ENCODE measurements at places on chromosomes 4 and X.
A peak's percentile ranks its signal among the peaks of the same experiment; 100 is the strongest.

DNA sequence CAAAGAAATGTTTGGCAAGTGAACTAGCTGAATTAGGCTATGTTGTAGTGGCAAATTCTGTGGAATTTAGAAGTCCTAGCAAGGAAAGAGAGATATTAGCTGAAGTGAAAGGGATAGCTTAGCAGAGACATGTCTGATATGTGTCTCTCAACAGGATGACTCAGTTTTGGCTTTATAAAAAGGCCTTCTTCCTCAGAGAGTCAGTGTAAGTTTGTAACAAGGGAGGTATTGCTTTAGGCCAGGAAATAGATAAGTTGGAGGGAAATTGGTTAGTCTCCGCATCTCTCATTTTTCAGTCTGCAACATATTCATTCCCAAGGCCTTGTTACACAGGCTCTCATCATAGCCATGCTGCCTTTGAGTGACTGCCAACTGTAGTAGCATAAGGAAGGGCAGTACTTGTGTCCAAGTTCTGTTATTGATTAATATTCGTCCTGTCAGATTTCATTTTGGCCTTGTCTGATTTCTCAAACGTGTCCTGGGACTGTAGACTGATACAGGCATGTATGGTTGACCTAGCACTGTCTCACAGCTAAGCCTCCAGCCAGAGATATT lies 4.0 kb downstream of the TMEM164 start:
- no peak for DNase-seq

DNA sequence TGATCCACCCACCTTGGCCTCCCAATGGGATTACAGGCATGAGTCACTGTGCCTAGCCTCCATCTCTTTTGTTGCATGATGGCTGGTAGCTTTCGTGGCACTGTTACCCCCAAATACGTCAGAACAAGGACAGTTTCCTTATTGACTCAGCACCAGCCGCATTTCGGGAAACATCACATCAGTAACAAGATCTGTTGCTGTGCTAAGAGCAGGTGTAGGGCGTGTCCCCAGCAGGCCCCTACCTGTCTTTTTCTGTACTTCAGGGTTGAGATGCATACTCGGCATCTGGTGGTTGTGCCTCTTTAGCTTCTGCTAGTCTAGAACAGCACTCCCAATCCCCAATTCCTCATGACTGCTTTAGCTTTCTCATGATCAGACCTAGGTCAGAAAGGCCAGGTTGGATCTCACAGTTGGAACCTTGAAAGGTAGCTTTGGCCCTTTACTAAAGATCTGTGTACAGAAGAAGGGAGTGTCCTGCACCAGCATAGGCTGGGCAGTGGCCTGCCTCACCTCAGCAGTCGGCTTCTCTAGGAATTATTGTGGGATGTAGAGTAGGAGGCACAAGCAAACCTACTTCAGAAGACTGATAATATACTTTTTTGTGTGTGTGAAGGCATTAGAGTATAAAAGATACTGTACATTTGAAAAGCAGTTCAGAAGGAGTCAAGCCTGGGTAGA lies 36.8 kb downstream of the NSD2 start:
- no peak for DNase-seq

GRCh38 chr4:112288455-112288854 lies 2.8 kb upstream of the TIFA start:
- DNase-seq, result no peak

- no peak for DNase-seq
Measured at GRCh38 chr4:5142726-5143125, 91.4 kb downstream of the STK32B start.

DNA sequence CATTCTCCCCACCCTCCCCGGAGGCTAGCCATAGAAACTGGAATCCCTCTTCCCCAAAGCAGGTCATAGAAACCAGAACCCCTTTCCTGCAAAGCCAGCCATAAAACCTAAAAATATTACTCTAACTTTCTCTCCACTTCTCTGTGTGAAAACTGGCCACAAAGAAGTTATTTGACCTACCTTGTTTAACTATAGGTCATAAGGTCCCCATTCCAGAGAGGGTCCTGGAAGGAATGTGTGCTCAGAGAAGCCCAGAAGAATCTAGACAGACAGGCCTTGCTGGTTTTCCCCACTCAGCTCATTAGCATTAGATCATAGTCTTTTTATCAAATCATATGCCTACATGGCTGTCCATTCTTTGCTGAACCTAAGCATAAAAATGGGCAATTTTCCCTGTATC lies 52.8 kb upstream of the TEX13A start:
- DNase-seq, result no peak

DNA sequence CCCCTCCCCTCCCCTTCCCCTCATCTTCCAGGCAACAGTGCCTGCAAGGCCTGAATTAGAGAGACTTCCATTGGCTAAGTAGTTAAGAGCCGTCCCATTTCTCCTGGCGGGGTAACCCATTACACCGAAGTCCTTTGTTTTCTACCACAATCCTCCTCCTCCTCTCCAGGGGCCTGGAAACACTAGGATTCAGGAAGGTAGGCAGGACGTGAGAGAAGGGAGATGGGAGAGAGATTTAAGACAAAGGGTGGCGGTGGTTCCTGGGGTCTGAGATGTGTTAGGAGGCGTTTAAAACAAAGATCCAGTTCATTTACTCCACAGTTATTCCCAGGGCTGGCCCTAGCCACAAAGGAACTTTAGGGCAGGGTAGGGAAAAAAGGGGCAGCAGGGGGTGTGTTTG lies 28.0 kb downstream of the NYX start:
- DNase-seq, result no peak

- DNase-seq, result peak; percentile 34
Measured at GRCh38 chr4:7798178-7798995, 141.3 kb downstream of the AFAP1 start.

Measured in stimulated activated CD4-positive, alpha-beta T cell treated with anti-CD3 and anti-CD28 coated beads, Interleukin-1b, Interleukin-23, amount 100 ng/mL, for 48 hours (primary cell).